ENCODE measurements at places on chromosomes 1 and 21. TPM values are rescaled to one million over a fixed set of nuclear protein-coding genes. Genes with fewer than 3 reads are reported as not detected.
A peak's percentile ranks its signal among the peaks of the same experiment; 100 is the strongest.

Gene MRPL39
- 31.0 TPM for total RNA-seq

Gene RHOU
- total RNA-seq, result 0.31 TPM

- DNase-seq, result peak; percentile 55
These were observed 18.3 kb downstream of the HYI start for GRCh38 chr1:43435146-43436145.

- DNase-seq, result peak; percentile 22
These were observed 11.3 kb downstream of the RPAP2 start for GRCh38 chr1:92310185-92310597.

DNA sequence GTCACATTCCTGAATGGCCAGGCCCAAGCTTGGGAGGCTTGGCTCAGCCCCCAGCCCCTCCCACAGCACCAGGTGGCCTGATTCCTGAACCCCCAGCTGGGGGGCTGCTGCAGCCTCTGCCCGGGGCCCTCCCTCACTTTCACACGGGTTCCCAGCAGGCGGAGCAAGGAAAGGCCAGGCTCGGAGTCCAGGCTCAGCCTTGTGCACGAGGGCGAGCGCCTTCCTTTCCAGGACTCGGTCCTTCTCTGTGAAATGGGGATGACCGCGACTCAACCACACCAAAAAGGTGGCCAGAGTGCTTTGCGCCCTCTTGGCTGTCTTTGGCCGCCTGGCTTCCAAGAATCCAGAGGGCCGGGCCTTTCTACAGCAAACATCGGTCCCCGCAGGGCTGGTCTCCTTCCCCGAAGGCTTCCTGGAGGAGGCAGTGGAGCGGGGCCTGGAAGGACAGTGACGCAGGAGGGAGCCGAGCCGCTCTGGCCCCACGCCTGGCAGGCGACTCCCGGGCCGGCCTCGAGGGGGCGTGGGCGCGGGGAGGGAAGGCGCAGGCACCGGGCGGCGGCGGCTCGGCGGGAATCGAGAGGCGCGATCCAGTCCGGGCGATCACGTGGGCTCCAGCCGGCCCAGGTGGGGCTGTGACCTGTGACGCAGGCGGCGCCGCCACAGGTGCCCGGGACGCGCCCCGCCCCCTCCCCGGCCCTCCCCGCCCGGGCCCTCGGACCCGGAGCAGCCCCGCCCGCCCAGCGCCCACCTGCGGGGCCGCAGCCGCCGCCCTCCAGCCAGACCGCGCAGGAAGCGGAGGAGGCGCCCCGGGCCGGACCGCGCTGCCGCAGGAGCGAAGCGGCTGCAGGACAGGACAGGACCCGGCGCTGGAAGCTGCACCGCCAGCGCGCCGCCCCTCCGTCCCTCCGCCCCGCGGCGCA is at the start of gene ARHGEF16:
Gene ARHGEF16, plus strand, starts transcription at position 775 of the 920 bp plus-strand sequence. CDS start 8,420 bp downstream, outside the sequence.
- DNase-seq, result no peak

GRCh38 chr1:245197121-245197520 is 42.3 kb downstream of the KIF26B start:
- DNase-seq, result no peak

DNA sequence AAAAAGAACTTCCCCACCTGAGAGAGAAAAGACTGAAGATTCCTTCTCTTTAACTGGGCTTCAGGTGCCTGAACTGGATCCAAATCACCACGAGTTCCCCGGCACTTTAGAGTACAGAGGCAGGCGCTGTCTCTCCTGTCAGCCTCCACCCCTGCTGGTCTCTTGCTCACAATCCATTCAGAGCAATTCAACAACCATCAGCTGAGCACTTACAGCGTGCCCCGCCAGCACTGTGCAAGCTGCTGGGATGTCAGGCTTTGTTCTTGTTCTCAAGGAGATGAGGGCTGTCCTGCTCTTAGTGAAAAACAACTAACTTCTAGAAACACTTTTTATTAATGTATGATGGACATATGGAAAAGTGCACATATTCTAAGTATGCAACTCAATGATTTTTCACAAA is 68.7 kb upstream of the VAMP3 start:
- DNase-seq, result no peak

- DNase-seq, result no peak
These were observed 148.0 kb upstream of the LMO4 start for GRCh38 chr1:87180682-87181081.
